ENCODE measurements at places on chromosomes 7 and 10.

GRCh38 chr10:80855348-80855971 lies 317.8 kb downstream of the SH2D4B start:
- no peak for DNase-seq

DNA sequence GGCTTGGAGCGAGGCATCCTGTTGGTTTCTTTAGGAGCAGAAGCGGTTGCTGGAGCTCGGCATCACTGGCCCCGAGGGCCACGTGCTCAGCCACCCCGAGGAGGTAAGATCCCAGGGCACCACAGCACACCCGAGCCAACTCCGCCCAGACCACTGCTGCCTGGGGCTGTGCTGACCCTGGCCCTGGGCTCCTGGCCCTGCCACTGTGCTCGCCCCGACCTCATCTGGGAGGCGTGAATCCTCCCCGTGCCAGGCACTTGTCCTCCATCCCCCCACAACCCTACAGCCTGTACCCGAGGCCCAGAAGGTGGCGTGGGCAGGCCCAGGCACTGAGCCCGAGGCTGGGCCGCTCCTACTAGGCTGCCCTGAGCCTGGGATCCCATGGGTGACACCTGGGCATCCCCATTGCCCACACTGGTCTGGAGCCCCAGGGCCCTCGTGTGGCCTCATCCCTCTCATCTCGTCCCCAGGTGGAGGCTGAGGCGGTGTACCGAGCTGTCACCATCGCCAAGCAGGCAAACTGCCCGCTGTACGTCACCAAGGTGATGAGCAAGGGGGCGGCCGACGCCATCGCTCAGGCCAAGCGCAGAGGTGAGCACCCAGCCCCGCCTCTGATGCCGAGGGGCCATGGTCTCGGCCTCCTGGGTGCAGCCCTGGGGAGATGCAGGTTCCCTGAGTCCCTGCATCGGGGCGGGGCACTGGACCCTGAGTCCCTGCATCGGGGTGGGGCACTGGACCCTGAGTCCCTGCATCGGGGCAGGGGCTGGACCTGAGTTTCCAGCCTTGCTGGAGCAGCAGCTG lies 11.8 kb downstream of the DPYSL4 start:
- DNase-seq, result no peak

GRCh38 chr7:100943693-100944092 lies 5.6 kb upstream of the MUC3A start:
- DNase-seq, result no peak

- no peak for DNase-seq
Observed at GRCh38 chr10:109451879-109452278, 471.4 kb downstream of the XPNPEP1 start.

- no peak for DNase-seq
Observed at GRCh38 chr7:20201380-20201779, 15.8 kb downstream of the MACC1 start.

- DNase-seq, result peak; percentile 9
Observed at GRCh38 chr7:117995850-117996650, 122.8 kb upstream of the CTTNBP2 start.

DNA sequence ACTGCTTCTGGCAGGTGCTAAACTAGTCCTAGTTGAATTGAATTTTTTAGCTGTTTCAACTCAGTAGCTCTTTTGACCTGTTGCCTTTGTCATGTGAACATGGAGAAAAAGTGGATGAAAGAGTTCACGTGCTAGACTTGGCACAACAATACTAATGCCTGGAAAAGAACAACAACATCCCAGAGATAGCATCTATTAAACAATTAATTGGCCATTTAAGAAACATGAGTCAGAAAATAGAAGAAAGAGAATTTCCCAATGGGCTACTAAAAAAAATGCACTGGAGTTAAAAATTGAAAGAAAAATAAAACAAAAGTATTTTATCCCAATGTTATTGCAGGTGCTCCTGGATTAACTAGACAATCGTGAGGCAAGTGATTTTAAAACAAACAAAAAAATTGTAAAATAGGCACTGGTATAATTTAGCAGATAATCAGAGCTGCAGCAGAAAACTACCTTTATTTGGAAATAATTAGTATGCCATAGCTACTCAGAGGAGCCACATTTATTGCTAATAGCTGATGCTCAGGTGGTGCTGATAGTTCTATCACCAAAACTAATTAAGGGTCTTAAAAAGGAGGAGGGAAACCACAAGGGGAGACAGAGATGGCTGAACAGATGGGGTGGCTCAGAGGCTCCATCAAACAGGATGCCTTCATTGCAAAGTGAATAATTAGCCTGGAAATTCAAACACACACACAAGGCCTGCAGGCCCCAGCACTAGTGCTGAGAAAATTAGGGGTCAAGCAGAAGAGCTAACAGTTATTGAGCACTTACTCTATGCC lies 17.6 kb downstream of the CCDC71L start:
- DNase-seq, result no peak

DNA sequence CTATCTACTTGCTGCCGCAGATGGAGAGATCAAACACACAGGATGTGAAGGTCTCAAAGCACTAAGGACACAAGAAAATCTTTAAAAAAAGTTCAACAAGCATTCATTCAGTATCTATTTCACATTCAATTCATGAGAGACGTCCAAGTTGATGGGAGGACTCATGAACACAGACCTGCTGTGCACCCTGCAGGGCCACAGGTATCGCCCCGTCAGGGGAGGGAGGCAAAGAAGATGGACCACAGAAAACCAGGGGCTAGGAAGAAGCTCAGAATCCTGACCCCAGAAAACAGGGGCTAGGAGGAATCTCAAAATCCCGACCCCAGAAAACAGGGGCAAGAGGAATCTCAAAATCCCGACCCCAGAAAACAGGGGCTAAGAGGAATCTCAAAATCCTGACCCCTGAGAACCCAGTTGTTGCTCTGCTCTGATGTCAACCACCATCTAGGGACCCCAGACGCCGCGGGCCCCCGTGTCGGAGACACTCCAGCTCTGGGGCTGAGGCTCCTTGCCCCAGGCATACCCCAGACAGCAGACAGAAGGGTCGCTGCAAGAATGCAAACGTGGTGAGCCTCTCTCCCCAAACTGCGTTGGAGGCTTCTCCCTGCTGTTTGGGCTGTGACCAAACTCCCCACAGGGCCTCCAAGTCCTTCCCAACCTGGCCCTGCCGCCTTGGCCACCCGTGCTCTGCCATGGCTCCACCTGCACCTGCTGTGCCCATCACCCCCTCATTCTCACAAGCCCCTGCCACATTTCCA lies 197.6 kb downstream of the DIP2C start:
- DNase-seq, result no peak

DNA sequence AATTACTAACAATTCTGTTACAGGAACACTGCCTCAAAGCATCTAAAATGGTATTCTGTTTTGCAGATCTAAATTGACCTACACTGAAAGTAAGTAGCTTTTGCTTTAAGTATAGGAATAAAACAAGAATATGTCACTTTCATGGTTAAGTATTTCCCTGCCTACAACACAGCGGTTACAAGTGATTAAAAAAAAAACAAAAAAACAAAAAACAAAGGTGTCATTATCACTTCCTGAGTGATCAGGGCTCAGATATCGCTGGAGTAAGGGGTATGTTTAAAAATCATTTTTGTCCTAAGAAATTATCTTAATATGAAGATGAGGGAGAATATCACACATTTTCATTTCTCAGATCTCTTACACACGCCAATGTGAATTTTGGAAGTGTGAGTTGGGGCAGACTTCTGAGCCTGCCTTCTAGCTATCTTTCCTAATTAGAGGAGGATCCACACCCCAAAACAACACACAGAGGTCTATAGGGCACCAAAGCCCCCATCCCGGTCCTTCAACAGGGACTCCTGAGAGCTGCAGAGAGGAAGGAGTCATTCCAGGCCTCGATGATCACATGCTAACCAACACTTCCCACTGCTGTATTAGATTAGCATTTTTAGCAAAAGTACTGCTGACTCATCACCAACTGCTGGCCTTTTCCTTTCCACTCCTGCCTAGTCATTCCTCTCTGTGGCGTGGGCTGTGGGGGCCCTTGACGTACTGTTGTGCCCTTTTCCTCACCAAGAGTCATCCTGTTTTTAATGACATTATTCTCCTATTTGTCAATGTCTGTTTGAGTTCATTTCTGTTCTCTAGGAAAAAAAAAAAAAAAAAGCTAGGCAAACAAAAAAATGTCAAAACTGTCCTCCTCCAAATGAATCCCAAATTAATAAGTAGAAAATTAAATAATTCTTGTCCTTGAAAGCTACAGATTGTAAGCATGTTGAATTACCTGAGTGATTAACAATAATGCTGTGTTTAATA lies 31.2 kb downstream of the PRTFDC1 start:
- DNase-seq, result peak; percentile 97

GRCh38 chr10:16049782-16050181 lies 189.5 kb upstream of the MINDY3 start:
- DNase-seq, result no peak

DNA sequence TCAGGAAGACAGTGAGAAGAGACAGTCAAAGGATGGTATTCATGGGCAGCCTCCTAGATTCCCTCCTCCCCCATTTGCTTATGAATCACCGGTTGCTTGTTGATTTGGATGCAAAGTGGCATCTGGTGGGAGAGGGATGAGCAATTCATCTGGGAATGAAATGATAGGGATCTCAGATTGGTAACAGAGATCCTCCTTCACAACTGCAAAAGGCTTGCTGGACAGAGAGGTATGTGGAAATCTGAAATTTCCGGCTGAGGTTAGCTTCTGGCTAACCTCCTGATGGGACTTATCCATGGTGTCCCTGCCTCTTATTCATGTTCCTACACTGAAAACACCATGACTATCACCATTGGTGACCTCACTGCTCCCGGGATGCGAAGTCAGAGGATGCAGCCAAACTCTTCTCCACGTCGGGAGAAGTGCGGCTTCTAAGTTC lies 48.4 kb upstream of the PODXL start:
- peak; percentile 40 for DNase-seq

- no peak for DNase-seq
Observed at GRCh38 chr10:74903491-74903890, 77.1 kb downstream of the KAT6B start.
